ENCODE measurements at places on chromosomes 12 and 14. TPM values are rescaled to one million over a fixed set of nuclear protein-coding genes. Genes with fewer than 3 reads are reported as not detected.

SALL2 gene
- total RNA-seq: 1.7 TPM

SLC10A1 gene
- 2.4 TPM for total RNA-seq

SMCO2 gene
- 14.2 TPM for total RNA-seq

GOLGA5 gene
- 31.5 TPM for total RNA-seq

IAPP gene
- total RNA-seq: 1.4 TPM

SMIM41 gene
- total RNA-seq: not detected

GRCh38 chr12:9867531-9867930, 1.6 kb downstream of the CLEC2B start:
- DNase-seq: no peak

DNA sequence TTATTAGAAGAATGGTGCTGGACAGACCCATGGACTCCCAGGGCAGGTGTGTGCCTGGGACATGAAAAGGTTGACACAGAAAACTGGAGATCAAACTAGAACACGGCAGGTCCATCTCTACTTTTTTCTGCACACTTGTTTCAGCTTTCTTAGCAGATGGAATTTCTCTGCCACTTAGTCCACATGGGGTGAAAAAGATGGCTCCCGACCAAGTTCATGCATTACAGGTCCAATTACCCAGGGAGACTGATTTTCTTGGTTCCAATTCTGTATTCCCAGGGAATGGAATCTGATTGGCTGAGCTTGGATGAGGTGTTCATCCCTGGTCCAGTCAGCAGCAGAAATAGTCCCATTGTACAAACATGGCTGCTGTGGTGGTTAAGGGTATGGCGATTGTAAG, 238.9 kb upstream of the SRRM4 start:
- no peak for DNase-seq

DNA sequence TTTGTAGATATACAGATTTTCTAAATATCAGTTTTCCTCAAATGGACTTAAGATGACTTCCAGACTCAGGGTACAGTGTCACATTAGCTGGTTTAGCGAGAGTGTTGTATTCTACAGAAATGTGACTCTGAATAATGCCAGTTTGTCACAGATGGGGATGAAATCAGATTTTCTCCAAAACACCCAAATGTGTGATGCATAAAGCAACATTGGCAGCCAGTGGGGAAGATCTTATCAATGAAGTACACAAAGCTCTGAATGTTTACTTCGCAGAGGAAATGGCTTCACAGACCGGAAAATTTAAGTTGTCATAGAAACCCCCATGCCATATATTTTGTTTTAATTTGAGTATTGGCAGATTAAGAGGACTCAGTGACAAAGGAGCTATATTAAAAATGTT, 29.9 kb downstream of the ANO4 start:
- no peak for DNase-seq

GRCh38 chr14:88359500-88359899, 26.0 kb upstream of the SPATA7 start:
- no peak for DNase-seq

- DNase-seq: no peak
These were observed 2.3 kb downstream of the CDKN1B start for GRCh38 chr12:12719496-12719895.

- DNase-seq: no peak
These were observed 28.5 kb downstream of the CDKN1B start for GRCh38 chr12:12745576-12746211.

DNA sequence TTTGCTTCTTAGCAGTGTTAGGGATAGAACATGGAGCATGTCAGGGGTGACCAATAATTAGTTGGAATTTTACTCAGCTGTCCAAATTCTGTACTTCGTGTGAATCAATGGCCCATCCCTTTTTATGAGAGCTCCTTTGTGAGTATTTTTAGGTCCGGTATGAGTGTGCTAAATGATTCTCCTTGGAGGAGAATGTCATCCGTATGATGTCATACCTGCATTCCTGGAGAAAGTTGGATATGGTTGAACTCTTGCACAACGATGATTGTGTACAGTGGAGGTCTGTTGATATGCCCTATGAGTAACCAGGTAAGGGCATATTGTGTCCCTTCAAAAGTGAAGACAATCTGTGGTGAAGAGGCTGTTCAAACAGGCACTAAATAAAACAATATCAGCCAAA, 400.8 kb downstream of the GXYLT1 start:
- DNase-seq: no peak

GRCh38 chr12:48810903-48811431, 7.3 kb upstream of the CACNB3 start:
- peak; percentile 73 for DNase-seq

DNA sequence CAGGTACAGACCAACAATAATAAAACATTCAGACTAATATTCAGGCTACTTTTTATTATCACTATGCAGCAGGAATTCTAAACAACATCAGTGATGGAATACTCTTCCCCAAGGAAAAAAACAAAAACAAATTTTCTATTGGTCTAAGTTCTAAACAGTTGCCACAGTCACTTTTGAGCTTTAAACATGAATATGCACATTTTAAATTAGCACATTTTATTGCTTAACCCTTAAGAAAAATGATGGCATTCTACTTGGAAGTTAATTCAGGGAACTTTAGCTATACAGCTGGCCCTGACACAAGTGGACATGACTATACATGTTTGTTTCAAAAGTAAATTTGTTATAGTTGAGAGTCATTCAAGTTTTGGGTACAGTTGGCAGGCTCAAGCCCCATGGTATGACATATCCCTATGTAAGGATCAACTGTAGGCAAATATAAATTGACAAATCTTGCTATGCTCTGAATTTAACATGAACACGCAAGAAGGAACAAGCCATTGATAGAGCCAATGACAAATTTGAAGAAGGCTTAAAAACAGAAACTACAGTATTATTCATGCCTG, 224.3 kb upstream of the AMIGO2 start:
- DNase-seq: no peak

GRCh38 chr12:81541121-81541520, 218.0 kb downstream of the PPFIA2 start:
- DNase-seq: no peak

DNA sequence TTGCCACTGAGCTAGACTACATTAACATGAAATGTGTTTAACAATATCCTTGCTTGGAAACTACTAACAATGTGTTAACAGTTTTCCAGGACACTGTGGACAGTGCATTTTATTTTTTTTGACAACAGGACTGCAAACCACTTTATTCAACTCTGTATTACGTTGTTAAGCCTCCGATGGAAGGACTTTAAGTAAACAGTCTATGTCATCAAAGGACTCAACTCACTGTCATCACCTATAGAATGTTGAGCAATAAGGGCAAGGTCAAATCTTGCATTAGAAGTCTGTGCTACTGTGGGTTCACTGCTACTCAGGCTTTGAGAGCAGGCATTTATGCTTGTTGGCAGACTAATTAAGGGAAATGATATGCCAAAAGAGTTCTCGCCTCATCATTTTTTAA, 483.7 kb downstream of the FLRT2 start:
- no peak for DNase-seq

DNA sequence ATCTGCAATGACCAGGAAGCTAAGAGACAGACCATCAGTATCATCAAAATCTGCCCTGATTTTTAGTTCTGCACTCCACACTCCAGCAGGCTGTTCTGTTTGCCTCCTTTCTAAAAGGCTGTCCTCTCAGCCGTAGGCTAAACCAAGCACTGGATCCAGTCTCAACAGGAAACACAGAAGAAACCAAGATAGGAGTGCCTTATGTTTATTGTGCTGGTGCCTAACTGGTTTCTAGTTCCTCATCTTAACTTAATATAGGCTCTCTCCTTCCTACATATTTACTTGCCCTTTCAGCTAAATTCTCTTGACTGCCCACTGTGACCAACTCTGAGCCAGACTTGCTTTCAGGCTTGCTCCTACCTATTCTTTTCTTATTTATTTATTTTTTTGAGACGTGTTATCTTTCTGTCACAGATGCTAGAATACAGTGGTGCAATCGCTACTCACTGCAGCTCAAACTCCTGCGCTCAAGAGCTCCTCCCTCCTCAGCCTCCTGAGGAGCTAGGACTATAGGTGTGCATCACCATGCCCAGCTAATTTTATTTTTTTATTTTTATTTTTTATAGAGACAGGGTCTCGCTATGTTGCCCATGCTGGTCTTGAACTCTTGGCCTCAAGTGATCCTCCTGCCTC, 30.8 kb downstream of the GALNT4 start:
- DNase-seq: peak; percentile 5

DNA sequence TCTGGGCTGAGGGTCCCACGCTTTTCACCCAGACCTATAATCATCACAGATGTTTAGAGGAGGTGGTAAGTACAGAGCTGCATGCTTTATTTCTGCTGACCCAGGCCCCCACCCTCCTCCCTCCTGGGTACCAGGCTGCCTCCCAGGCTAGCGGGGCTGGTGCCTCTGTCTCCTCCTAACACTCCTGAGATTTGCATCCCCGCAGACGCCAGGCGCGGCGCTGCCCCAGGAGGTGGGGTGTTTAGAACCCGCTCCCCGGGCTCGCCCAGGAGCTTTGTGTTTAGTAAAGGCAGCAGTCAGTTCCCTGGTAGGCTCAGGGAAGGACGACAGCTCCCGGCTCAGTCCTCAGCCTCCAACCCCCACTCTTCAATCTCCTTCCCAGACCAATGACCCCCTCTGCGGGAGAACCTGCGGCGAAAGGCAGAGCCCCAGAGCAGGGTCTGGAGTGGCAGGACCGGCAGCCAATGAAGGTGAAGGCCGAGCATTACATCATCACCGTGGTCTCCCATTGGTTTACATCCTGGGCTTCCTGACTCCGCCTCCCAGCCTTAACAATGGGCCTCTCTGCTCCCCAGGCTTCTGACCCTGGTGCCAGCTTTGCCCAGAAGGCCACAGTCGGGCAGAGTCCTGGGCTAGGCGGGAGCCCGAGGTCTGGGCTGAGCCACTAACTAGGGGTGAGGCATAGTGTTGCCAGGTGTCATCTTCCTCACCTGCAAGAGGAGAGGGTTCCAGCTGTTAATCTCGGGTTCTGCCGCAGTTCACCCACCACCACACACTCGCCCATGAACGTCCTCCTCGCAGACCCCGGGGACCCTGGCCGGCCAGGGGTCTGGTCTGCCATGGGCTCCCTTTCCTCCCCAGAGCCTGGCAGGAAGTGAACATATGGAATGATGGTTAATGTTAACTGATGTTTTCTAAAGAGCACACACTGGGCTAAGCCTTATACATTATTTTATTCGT, 57.5 kb downstream of the CALM1 start:
- DNase-seq: peak; percentile 89

DNA sequence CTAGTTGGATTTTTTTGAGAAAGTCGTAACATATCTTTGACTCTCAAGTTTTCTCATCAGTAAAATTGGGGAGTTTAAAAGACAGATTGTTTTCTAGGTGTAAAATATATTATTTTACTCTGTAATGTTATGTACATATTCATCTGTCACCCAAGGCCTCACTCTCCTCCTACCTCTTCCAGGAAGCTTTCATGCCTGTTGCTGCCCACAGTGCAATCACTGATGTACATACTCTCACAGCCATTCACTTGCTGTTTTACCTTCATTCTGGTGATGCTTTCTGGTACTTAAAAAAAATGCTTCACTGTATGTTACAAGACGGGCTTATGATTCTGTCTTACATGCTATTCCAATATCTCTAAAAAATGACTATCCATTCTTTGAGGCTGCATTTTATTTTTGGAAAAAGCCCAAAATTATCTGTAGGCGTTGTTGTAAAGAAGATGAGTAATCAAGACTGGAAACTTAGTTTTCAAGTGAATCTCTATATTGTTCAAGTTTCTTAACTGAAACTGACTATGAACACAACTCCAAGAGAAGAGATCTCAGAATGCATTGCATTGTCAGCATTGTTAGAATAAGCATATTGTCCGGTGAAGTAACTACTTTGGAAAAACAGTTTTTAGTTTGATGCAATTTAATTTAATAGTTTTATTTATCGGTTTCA, 82.5 kb downstream of the LMO3 start:
- peak; percentile 12 for DNase-seq

DNA sequence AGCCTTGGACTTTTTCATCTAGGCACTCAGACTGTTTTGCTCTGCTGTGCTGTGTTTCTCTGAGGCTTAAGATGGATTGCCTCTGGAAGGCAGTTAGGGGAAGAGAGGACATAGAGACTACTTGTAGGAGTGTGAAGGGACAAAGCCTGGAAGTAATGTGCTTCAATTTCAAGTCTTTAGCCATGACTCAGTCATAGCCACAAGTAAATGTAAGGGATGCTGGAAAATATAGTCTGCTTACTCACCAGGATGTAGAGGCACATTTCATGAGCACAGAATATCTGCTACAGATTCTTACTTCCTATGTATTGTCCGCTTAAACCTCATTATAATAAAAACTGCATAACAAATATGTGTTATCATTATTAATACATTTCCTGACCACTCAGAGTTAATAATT, 794.3 kb upstream of the NOVA1 start:
- no peak for DNase-seq

GRCh38 chr12:8687846-8688601, 9.8 kb upstream of the RIMKLB start:
- peak; percentile 98 for DNase-seq

- no peak for DNase-seq
These were observed 65.7 kb downstream of the TTC9 start for GRCh38 chr14:70707138-70708038.

- no peak for DNase-seq
These were observed 7.2 kb downstream of the CBLN3 start for GRCh38 chr14:24422261-24422660.

GRCh38 chr14:89186856-89187376, 230.1 kb downstream of the FOXN3 start:
- DNase-seq: no peak
